Naive thymus-derived CD4-positive, alpha-beta T cell (primary cell): ENCODE measurements at places on chromosomes 1 and 21. TPM values are rescaled to one million over a fixed set of nuclear protein-coding genes. Genes with fewer than 3 reads are reported as not detected.
A peak's percentile ranks its signal among the peaks of the same experiment; 100 is the strongest.

The MSTO1 gene
- 129 TPM for total RNA-seq

The ELAPOR1 gene
- 12.3 TPM for total RNA-seq

The EPHA10 gene
- total RNA-seq, result not detected

The FMO5 gene
- total RNA-seq, result 4.3 TPM

The DMRTA2 gene
- not detected for total RNA-seq

DNA sequence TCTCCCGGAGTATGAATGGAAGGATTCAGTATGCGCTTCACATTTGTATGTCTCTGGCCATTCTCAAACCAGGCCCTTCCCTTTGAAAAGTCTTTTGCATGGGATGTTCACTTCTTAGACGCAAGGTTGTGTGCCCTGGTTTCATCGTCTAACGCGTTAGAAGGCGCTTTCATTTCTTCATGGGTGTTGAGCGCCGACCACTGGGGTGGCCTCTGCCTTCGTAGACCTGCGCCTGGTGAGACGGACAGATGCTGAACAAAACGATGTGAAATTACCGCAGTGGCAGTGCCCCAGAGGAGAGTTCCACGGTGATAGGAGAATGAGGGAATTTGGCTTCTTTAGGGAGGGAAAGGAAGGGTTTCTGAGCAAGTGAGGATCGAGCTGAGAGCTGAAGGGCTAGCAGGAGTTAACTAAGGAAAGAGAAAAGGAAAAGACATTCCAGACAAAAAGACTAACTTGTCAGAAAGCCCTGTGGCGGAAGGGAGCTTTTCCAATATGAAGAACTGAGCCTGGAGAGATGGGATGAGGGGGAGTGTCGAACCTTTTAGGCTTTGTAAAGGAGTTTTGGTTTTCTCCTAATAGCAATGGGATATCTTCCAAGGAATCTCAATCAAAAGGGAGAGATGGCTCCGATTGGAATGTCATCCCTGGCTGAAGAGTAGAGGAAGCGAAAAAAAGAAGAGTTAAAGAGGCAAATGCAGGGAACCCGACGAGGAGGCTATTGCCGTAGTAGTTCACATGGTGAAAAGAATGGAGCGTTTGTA lies 951 bp downstream of the GGPS1 start:
- H3K27me3 ChIP-seq, result no peaks in the 10 kb centered on the region
- peaks cover 35% of the 10 kb centered on the region for H3K4me1 ChIP-seq
- H3K4me3 ChIP-seq, result peak overlapping the region; percentile 82
- no peak for DNase-seq
- H3K27ac ChIP-seq, result peak overlapping the region; percentile 100

DNA sequence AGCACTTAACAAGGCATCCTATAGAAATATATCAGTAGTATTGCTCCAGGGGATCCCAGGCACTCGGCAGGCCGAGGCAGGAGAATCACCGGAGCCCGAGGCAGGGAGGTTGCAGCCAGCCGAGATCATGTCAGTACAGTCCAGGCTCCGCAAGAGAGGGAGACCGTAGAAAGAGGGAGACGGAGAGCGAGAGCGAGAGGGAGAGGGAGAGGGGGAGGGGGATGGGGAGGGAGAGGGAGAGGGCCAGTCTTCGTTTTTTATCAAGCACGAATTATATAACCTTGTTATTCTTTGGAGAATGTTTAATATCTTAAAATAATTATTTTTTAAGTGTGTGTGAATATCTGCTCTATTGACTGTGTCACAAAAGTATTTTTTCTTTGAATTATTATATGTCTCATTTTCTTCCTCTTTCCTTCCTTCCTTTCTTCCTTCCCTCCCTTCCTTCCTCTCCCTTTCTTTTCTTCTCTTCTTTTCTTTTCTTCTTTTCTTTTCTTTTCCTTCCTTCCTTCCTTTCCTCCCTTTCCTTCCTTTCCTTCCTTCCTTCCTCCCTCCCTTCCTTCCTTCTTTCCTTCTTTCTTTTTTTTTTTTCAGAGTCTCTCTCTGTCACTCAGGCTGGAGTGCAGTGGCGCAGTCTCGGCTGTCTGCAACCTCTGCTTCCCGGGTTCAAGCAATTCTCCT lies 233.7 kb downstream of the SRGAP2C start:
- no peaks in the 10 kb centered on the region for H3K4me1 ChIP-seq
- no peaks in the 10 kb centered on the region for H3K36me3 ChIP-seq
- no peak overlapping the region for H3K27ac ChIP-seq
- DNase-seq, result no peak
- H3K27me3 ChIP-seq, result no peaks in the 10 kb centered on the region
- H3K4me3 ChIP-seq, result no peak overlapping the region

DNA sequence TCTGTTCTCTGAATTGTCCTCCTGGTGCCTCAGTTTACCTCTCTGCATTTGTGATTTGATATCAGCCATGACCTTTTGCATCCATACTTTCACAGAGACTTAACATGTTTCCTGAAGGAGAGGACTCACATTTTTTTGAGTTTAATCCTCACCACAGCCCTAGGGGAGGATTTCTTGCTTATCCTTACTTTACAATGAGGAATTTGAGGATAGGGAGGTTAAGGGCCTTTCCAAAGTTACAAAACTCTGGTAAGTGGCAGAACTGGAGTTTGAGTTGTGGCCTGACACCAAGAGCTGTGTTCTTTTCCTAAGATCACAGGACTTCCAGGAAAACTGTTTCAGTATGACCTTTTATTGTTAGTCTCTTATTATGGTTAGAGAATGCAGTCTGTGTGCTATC lies 34.2 kb downstream of the TNFRSF8 start:
- no peak for DNase-seq
- H3K27ac ChIP-seq, result no peak overlapping the region
- H3K4me3 ChIP-seq, result no peak overlapping the region
- H3K4me1 ChIP-seq, result no peaks in the 10 kb centered on the region

DNA sequence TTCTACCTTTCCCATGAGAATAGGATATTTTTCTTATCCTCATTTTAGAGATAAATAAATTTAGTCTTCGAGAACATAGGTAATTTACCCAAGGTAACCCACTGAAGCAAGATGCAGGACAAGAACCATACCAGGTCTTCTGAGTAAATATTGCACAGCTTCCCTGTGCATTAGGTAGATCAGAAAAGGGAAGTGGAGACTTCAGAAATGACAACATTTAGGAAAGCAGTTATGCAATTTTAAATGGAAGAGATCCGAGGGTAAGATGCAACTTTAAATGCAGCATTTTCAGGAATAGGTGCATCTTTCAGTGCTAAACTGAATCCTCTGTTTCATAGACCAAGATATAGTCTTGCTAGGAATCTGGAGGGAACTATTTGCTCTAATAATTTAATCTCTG lies 206.4 kb upstream of the SGIP1 start:
- no peak for DNase-seq
- no peaks in the 10 kb centered on the region for H3K36me3 ChIP-seq
- peaks cover 26% of the 10 kb centered on the region for H3K4me1 ChIP-seq
- no peak overlapping the region for H3K27ac ChIP-seq

DNA sequence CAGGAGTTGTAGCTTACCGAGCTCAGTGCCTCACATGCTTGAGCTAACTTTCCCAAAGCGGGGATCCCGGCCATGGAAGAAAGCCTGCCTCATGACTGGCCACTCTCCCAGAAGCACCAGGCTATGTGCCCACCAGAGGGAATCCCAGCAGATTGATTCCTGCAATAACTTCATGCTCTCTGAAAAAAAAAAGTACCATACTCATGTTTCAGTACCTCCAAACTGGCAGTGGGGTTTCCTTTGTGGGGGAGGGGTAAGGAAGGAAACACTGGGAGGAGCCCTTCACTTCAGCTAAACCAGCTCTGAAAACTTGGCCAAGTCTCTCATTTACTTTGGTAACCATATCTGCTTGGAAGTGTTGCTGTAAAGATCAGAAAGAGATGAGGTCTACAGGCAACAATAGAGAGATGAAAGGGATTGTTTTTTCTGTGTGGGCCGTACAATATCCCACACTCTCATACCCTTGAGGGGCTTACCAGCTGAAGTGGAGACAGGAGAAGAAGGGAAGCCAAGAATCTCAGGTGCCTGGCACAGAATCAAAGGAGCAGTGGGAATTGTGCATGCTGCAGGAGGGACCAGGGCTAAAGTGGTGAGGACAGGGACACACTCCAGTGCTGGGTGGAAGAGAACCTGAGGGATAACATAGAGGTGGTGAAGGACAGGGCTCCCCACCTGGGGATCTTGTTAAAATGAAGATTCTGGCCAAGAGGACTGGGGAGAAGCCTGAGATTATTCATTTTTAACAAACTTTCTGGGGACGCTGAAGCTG lies 42.4 kb upstream of the TACSTD2 start:
- no peaks in the 10 kb centered on the region for H3K4me1 ChIP-seq
- no peaks in the 10 kb centered on the region for H3K36me3 ChIP-seq
- no peak for DNase-seq

DNA sequence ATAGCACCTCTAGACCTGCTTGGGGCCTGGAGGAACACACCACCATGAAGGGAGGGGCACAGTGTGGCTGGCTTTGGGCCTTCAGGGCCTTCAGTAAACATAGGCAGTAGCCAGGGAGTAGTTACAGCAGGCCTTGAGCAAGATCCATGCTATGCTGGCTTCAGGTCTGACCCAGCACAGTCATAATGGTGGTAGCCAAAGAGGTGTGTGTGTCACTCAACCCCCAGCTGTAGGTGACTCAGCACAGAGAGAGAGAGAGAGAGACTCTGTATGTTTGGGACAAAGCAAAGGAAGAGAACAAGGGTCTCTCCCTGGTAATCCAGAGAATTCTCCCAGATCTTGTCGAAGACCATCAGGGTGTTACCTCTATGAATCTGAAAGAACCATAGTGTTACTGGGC lies 250.5 kb upstream of the PKN2 start:
- H3K27me3 ChIP-seq, result no peaks in the 10 kb centered on the region
- no peak for DNase-seq
- no peak overlapping the region for H3K4me3 ChIP-seq
- H3K4me1 ChIP-seq, result no peaks in the 10 kb centered on the region

DNA sequence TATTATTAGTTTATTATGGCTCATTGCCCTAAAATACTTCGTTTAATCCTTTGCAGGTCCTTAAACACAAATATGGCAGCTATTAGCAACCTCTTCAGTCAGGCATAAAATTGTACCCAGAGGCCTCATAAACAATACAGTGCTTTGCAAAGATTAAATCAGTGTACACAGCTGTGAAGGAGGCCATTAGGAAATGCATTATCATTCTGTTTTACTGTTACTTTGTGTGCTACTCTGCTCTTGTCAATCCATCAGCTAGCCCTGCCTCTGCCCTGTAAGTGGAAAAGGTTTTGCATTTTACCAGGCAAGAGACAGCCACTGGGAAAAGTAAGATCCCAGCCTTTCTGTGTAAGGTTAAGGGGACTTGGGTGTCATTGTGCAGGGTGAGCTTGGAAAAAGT lies 415.7 kb upstream of the DAB1 start:
- no peak for DNase-seq
- H3K4me3 ChIP-seq, result no peak overlapping the region
- H3K36me3 ChIP-seq, result no peaks in the 10 kb centered on the region
- no peaks in the 10 kb centered on the region for H3K27me3 ChIP-seq

DNA sequence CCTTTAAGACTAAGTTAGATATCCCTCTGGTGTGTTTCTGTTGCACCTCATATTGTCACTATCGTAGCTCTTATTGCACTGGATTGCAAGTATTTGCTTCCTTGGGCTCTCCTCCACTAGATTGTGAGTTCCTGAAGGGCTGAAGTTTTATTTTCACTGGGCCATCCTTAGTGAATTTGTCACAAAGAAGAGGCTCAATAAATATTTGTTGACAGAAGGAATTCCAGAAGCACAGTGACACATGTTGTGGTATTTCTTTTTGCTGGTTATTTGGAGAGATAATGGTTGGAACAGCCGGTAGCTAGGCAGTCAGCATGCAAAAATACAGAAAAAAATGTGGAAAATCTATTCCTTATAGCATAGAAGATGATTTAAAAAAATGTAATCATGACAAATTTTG lies 129.9 kb upstream of the ZRANB2 start:
- no peak for DNase-seq
- H3K4me1 ChIP-seq, result no peaks in the 10 kb centered on the region
- H3K4me3 ChIP-seq, result no peak overlapping the region
- no peaks in the 10 kb centered on the region for H3K36me3 ChIP-seq

- H3K27ac ChIP-seq, result no peak overlapping the region
- peaks cover 26% of the 10 kb centered on the region for H3K4me1 ChIP-seq
These were observed 6.4 kb upstream of the CSF1 start for GRCh38 chr1:109904105-109904817.

GRCh38 chr1:176479971-176480370 lies 17.0 kb downstream of the PAPPA2 start:
- no peaks in the 10 kb centered on the region for H3K36me3 ChIP-seq
- no peaks in the 10 kb centered on the region for H3K27me3 ChIP-seq
- no peak for DNase-seq

DNA sequence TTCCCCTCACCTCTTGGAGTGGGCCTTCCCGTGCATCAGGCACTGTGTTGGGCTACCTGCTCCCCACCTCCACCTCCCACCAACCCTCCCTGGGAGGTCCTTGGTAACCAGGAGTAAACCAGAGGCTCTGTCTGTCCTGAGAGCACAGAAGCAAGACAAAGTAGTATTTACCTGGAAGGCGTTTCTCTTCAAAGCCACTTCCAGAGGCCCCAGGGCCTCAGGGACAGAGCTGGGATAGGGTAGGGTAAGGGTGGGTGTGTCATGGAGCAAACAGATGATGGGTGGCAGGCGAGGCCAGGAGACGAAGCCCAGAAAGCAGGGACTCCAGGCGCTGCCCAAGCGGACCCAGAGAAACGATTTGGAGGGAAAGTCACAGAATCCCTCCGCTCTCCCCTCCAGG lies 77.2 kb upstream of the TARDBP start:
- DNase-seq, result no peak
- peaks cover 10% of the 10 kb centered on the region for H3K4me1 ChIP-seq
- H3K36me3 ChIP-seq, result no peaks in the 10 kb centered on the region
- peaks cover 3% of the 10 kb centered on the region for H3K27me3 ChIP-seq
- no peak overlapping the region for H3K27ac ChIP-seq

DNA sequence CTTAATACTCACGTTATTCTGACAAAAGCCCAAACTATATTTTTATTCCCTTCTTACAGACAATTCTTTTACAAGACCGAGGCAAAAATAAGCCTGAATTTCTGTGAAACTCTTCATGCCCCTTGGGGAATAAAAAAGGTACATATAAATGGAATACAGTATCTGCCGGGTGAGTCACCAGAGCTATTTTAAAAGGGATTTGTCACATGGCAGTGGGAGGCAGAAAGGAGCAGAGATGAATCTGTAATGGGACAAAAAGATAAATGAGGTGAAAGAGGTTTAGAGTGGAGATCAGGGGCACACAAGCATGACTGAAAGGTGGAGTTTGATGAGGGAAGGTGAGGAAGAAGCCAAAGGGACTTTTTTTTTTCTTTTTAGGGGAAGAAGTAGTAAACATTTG lies 8.8 kb downstream of the XCL1 start:
- no peaks in the 10 kb centered on the region for H3K27me3 ChIP-seq
- H3K4me3 ChIP-seq, result no peak overlapping the region
- DNase-seq, result no peak
- H3K27ac ChIP-seq, result no peak overlapping the region
- H3K4me1 ChIP-seq, result no peaks in the 10 kb centered on the region
